Activated gamma-delta T cell (primary cell): ENCODE measurements at places on chromosomes 7 and 10.

GRCh38 chr10:28719789-28720436 is 42.6 kb downstream of the BAMBI start:
- DNase-seq = no peak

DNA sequence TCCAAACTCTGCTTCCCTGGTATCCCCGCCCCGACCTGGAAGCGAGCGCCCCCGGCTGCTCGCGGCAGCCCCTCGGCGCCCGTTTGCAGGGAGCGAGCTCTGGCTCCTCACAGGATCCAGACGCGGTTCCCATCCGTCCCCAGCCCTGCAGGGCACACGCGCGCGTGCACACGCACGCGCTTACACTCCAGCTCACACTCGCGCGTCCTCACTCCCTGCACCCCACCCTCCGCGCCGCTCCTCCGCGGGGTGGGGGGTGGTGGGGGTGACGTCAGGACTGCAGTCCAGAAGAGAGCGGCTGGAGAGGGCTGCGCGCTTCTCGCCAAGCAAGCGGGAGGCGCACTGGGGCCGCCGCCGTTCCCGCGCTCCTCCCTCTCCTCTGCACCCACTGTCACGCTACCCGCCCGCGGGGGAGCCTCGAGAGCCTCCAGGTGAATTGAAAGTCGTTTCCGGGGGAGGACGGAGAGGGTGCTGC is 255.6 kb downstream of the OTUD1 start:
- DNase-seq = no peak

DNA sequence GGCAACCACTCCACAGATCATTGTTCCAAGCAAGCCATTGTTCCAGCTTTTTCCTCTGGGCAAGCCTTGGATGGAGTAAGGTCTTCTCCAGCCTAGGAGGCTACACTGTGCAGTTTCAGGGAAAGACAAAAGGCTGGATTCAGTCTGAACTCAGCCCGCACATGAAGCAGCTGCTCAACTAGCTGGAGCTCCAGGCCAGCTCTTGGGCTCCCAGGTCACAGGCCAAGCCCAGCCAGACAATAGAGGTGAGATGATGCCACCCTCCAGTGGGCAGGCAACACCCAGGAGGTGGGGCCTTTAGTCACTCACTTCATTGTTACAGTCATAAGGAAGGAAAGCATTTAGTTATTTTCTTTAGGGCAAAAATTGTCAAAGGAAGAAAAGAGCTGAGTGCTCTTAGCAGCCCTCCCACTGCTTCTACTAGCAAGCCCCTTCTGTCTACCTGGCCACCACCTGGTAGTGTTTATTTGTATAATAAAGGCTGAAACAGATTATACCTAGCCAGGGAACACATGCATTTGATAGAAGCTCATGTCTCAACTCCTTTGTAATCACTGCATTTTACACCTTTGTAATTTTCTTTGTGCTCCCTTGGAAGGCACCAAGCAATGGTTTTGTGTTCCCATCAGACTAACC is 253.4 kb downstream of the WDR11 start:
- no peak for DNase-seq

- no peak for DNase-seq
Observed at GRCh38 chr10:52801947-52802346, 29.4 kb upstream of the MBL2 start.

- DNase-seq = no peak
Observed at GRCh38 chr10:5534880-5535856, 10.4 kb downstream of the CALML3 start.

DNA sequence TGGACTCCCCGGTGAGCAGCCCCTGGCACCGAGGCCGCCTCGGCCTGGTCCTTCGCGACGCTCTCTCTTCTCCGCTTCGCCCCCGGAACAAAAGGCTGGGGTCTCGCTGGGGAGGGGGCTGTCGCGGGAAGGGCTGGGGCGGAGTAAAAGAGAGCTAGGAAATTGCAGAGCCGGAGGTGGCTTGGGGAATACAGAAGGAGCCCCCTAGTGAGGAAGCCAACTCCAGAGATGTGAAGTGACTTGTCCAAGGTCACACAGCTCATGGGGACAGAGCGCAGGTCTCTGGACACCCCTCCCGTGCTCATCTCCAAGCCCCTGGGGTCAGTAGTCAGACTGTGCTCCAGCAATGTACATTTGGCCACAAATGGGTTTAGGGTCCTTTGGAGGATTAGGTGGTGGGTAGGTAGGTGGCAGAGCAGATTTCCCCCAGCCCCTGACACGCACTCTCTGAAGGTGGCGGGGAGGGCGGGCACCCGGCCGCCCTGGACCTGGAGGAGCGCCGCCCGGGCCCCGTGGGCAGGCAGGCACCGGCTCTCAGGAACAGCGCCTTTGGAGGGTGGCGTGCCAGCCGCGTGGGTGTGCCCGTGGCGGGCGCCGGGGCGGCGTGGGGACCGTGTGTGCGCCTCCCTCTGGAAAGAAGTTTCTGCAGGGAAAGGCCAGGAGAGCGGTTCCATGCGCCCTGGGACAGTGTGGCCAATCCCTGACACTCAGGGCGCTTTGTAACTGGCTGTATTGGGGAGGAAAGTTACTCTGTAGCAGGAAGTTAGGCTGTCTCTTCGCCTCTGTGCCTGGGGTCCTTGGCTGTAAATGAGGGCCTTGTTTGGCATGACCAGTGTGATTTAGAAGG is 910 bp downstream of the WIPF3 start:
- no peak for DNase-seq

DNA sequence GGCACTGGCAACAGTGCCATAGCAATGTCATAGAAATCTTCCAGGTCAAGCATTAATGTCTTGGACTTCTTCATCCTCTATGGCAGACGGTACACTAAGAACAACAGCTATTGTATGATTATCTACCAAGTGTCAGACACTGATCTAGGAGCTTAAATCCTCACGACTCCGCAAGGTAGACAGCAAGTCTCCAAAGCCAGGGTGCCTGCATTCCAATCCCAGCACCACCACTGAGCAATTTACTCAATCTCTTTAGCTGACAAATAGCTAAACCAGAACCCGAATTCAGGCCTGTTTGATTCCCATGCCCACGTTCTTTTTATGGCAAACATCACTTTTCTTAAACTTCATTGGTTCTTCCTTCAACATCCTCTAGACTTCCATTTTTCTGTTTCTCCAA is 31.8 kb downstream of the DNMBP start:
- no peak for DNase-seq

GRCh38 chr10:123642697-123643096 is 23.5 kb upstream of the GPR26 start:
- DNase-seq = no peak

DNA sequence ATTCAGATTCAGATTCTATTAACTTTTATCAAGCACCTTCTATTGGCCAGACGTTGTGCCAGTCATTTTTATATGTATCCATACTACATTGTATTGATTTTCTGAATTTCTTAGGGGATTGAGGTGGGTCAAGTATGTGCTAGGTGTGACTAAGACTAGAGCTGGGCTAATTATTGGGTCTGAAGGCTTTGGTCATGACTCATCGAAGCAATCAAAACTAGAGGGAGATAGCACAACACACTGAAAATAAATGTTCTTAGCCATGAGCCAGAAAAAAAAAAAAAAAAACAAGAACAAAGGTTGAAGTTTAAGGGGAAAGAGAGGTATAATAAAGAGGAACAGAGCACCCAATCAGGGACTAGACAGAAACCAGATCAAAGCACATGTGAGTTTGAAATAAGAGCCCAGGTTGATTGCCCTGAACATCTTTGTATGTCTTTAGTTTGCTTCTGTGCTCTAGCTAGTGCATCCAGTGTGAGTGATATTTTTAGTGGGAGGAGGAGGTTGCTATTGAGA is 171.6 kb upstream of the FOXP2 start:
- no peak for DNase-seq

DNA sequence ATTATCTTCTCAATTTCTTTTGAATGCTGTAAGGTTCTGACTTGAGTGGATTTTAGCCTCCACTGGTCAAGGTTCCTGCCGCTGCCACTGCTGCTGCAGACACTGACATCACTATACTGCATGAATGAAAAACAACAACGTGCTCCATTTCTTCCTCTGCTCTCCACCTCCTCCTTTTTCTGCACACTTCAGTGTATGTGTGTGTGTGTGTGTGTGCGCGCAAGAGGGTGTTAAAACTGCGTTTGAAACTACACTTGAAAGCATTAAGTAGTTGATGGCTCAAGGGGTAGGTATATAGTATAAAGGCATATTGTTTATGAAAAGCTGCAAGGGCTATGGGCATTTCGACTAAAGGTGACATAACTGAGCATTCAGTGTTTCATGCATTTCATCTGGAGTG is 3.5 kb downstream of the GLCCI1 start:
- DNase-seq = no peak

- DNase-seq = no peak
Observed at GRCh38 chr7:134113655-134114054, 13.5 kb upstream of the LRGUK start.

DNA sequence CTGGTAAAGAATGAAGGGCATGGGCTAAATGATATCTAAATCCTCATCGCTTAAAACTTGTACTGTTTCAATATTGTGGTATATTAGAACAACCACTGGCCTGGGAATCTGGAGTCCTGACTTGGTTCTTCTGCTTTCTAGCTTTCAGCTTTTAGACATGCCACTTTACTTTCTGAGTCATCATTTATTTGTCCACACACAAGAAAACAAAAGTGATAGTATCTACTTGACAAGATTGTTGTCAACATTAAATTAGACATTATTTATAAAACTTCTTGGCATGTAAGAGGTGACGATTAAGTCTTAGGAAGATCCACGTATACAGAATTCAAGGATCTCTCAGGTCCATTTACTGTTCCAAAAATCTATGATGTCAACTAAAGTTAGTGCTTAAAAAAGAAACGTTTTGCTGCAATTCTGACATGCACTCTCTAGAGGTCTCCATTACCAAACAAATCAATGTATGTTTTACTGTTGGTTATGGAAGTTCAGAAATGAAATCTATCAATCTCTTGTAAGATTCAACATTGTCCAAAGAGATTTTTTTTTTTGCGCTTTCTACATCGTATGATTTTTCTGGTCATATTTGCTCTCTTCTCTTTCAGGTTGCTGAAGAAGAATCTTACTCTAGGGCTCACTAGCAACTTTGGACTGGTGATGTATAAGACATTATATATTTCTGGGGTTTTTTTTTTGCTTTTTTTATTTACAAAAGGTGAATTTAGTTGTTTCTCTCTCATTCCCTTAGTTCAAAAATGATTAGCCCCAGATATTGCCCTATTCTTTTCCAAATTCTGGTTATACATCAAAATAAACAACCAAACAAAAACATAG is 53.6 kb upstream of the DYNC1I1 start:
- DNase-seq = no peak

- no peak for DNase-seq
Observed at GRCh38 chr7:286266-286665, 3.7 kb upstream of the FOXL3 start.

GRCh38 chr10:58820861-58821751 is 308.4 kb downstream of the BICC1 start:
- DNase-seq = no peak

DNA sequence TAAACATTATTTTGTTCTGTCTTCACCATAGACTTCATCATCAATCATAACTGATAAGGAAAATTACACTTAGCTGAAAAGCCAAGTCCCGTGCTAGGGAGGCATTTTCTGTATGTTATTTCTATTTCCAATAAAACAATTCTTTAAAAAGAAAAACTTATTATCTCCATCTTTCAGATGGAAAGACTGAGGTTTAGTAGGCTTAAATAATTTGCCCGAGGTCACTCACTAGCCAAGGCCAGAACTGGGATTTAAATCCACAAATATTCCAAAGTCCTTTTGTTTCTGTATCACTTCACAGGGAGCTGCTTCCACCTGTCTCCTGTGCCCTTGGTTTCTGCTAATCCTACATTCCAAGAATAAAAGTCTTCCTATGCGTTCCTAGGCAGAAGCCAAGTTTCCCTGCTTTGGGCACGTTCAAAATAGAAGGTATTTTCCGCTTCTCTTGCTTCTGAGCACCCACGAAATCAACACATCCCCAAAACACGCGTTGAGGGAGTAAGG is 732 bp downstream of the CPVL start:
- DNase-seq = no peak

- no peak for DNase-seq
Observed at GRCh38 chr10:37937864-37938263, 38.6 kb downstream of the ZNF25 start.

DNA sequence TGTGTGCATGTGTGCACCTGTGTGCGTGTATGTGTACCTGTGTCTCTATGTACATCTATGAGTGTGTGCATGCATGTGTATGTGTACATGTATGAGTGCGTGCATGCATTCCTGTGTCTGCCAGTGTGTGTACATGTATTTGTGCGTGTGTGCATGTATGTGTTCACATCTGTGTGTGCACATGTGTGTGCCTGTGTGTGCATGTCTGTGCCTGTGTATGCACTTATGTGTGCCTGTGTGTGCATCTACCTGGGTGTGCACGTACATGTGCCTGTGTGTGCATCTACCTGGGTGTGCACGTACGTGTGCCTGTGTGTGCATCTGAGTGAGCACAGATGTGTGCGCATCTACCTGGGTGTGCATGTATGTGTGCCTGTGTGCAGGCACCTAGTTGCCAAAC is 102.2 kb upstream of the DIP2C start:
- DNase-seq = no peak

GRCh38 chr7:54663603-54664234 is 95.3 kb downstream of the SEC61G start:
- DNase-seq = no peak

DNA sequence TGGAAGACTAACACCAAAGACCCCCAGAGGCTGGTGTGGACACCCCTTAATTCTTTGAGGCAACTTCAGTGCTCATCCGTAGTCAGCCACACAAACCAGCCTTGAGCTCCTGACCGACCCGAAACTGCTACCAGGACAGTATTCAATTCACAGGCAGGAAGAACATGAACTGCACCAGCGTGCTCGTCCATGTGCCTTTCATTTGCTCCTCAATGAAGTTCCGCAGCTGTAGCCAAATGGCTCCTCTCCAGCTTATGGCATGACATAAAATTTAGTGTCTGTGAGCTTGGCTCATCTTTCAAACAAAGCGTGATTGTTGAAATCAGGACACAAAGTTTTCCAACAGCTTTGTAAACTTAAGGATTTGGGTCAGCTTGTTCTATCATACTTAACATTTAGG is 144.1 kb upstream of the FAM171A1 start:
- DNase-seq = no peak

DNA sequence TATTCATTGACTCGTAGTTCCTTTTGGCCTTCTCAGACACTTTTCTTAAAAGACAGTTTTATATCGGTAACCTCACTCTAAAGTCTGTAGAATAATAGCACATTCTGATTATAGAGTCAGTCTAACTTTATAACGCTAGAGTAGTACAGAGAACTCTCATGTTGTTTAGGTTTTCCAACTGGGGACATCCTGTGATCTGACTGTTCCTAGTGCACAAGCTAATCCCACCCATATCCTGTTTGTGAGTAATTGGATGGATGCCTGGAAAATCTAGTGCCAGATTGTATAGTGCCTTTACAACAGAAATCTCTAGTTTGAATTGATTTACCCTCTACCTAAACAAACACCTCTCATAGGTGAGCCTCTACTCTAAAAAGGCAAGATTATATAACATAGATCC is 107.4 kb downstream of the ZEB1 start:
- DNase-seq = no peak

DNA sequence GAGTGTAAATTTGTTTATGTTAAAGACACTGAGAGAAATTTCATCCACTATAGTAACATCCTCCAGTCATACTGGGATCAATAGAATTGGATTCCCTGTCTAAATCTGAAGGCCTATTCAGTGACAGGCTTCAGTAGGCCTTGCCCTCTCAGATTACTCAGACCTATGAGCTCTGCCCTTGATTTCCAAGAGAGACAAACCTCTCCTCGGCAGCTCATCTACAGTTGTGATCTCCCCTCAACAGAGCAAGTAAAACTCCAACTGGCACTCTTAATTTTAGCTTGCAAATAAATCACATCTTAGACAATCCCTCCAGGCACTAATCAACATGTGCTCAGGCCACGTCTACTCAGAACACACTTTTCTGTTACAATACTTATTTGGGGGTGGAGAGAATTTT is 1191.4 kb upstream of the PHF14 start:
- no peak for DNase-seq

GRCh38 chr7:767941-768731 is 41.1 kb upstream of the PRKAR1B start:
- DNase-seq = no peak
